ENCODE measurements at places on chromosomes 4 and X. TPM values are rescaled to one million over a fixed set of nuclear protein-coding genes. Genes with fewer than 3 reads are reported as not detected.

ZNF157 gene
- 1.3 TPM for total RNA-seq

KCTD8 gene
- 14.9 TPM for total RNA-seq

MAGEA2 gene
- total RNA-seq: not detected

TGIF2LX gene
- not detected for total RNA-seq

C1GALT1C1 gene
- total RNA-seq: 14.4 TPM

NSUN7 gene
- total RNA-seq: 0.68 TPM

NIPAL1 gene
- 2.5 TPM for total RNA-seq

ZNF711 gene
- total RNA-seq: 16.1 TPM

DNA sequence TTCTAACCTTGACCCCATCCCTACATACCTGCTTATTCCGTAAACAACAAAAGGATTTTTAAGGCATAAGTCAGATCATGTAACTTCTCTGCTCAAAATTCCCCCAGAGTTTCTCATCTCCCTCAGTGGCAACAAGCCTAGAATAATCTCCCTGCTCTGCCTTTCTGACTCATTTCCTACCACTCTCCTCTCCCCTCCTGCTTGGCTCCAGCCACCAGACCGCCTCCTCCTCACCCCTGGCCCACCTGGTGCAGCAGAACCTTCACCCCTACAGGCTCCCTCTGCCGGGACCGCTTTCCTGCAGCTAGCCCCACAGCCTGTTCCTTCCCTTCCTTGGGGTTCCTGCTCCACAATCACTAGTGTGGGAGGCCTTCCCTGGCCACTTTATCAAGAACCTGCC, 32.1 kb downstream of the TSPAN5 start:
- no peak for DNase-seq

- DNase-seq: no peak
Measured at GRCh38 chr4:94758700-94759399, 1.1 kb downstream of the BMPR1B start.

- no peak for DNase-seq
Measured at GRCh38 chrX:148620023-148620422, 119.6 kb downstream of the AFF2 start.

DNA sequence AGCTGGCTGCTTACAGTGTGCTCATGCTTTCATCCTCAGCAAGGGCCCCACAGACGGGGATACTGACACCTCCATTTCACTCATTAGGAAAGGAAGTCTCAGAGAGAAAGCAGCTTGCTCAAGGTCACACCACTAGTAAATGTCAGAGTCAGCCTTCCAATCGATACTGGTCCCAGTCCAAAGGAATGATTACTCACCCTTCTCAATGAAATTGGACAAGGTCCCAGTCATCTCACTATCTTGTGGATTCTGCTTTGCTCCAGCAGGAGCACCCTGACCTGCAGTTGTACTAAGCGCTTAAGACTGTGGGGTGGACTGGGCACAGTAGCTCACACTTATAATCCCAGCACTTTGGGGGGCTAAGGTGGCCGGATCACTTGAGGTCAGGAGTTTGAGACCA, 132.2 kb upstream of the SLC34A2 start:
- no peak for DNase-seq

DNA sequence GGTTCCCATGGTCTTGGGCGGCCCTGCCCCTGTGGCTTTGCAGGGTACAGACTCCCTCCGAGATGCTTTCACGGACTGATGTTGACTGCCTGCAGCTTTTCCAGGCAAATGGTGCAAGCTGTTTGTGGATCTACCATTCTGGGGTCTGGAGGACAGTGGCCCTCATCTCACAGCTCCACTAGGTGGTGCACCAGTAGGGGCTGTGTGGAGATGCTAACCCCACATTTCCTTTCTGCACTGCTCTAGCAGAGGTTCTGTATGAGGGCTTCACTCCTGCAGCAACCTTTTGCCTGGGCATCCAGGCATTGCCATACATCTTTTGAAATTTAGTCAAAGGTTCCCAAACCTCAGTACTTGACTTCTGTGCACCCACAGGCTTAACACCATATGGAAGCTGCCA, 176.1 kb downstream of the DCAF12L1 start:
- DNase-seq: no peak

GRCh38 chr4:17376205-17376604, 135.7 kb downstream of the QDPR start:
- DNase-seq: no peak

DNA sequence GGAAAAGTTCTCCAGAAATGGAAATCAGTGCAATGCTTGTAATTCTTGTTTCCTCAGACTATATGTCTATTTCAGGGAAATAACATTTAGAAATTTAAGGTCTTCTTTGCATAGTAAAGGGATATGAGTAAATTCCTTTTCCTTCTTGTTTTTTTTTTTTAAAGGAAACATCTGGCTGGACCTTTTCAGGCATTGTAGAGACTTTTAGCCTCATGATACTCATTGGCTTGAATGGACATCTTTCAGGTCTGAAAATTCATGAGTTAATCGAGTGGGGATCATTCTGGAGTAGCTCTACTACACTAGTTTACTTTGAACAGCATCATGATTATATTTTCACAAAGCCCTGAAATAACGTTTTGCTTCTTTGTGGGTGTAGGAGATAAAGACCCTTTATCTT, 88.6 kb upstream of the CBLL2 start:
- no peak for DNase-seq

DNA sequence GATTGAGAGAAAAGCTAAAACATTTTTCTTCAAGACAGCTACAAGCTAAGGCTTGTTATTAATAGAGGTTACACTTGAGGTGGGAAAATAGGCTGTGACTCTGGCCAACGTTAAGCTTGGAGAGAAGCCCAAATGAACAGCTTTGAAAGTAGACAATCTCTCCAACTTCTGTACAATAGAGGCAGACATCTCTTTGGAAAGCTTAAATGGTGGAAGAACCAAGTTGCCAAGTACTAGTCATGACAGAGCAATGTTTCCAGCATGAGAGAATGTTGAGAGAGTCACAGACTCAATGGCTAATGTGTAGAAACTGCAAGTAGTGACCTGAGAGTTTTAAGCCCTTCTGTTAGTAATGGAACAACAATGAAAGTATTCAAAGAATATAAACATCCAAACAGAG, 298.1 kb downstream of the INPP4B start:
- no peak for DNase-seq

DNA sequence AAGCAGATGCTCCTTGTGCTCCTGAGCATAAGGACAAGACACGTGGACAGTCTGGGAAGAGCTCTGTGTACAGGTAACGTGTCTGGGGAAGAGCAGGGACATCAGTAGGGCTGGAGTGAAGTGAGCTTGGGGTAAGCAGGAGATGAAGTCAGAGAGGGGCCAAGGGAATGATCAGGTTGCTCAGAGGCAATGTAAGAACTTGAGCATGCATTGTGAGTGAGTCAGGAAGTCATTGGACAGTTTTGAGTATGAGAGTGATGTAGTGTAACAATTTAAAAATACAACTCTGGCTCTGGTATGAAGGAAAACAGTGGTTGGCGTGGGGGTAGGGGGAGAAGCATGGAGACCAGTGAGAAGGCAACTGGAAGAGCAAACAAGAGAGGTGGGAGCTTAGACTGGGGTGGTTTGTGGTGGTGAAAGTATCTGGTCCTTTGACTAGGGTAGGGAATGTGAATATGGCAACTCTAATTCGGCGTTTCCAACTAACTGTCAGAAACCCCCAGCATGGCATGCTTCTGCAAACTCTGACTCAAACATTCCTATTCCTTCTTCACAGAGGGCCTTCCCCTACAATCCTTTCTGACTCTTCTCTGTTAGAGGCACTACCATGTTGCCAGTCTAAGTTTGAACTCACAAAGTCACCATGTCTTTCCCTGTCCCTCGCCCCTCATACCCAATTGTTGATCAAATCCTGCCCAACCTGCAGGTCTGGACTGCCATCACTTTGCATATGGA, 57.2 kb downstream of the STBD1 start:
- no peak for DNase-seq

DNA sequence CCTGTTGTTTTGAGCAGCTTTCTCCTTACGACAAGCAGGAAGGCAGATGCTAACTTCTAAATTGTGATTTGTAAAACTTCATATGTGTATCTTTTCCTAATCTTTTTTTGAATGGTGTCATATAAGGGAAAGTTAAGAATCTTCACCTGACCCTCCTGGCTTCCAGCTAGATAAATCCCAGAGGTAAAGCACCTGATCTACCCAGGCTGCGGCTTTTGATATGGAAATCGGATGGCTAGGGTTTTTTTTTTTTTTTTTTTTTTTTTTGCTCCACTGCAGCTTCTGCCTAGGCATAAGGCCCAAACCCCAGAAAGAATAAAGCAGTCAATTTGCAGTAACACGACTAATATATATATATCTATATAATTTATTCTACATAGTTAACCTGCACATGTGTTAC, 10.0 kb downstream of the MAB21L2 start:
- DNase-seq: no peak

DNA sequence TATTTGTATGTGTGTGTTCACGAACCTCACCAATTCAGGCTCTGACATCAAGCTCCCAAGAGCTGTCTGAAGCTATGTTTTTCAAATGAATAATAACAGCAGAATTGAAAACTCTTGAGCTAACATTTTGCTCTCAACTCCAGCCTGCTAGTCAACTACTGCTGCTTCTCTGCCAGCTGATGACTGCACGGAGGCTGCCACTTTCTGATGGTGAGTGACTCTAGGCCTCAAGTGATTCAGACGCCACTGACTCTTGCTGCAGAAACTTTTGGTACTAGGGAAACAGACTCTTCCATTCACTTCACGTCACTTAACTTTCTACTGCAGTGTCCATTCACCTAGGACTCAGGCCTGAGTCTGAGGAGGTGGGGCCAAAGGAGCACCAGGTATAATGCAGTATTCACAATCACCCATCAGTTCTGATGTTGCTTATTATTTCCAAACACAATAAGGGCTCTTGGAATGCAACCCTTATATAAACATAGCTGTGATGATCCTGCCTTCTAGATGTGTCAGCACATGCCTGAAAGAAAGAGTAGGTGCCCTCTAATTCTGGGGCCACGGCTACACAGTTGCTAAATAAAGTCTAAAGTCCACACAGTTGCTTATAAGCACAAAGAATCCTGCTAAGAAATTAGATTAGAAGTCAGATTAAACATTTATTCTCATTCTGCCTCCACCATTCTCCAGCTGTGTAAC, 16.0 kb downstream of the PRDM8 start:
- DNase-seq: no peak

- no peak for DNase-seq
Measured at GRCh38 chrX:68710870-68711576, 63.6 kb downstream of the STARD8 start.

GRCh38 chr4:89072921-89073320, 15.9 kb upstream of the FAM13A start:
- no peak for DNase-seq

- DNase-seq: no peak
Measured at GRCh38 chrX:13248867-13249486, 70.9 kb downstream of the ATXN3L start.

GRCh38 chr4:41939016-41939626, 3.9 kb downstream of the TMEM33 start:
- DNase-seq: no peak

Data from dorsolateral prefrontal cortex (tissue), 122 donors.